ENCODE measurements at places on chromosomes 5 and 9.

- DNase-seq, result no peak
Observed at GRCh38 chr5:9054821-9055589, 490.9 kb downstream of the SEMA5A start.

- DNase-seq, result no peak
Observed at GRCh38 chr9:102309379-102309778, 570.9 kb upstream of the GRIN3A start.

- no peak for DNase-seq
Observed at GRCh38 chr5:74562122-74562521, 78.4 kb downstream of the ENC1 start.

- DNase-seq, result no peak
Observed at GRCh38 chr9:14806941-14807520, 84.5 kb upstream of the CER1 start.

DNA sequence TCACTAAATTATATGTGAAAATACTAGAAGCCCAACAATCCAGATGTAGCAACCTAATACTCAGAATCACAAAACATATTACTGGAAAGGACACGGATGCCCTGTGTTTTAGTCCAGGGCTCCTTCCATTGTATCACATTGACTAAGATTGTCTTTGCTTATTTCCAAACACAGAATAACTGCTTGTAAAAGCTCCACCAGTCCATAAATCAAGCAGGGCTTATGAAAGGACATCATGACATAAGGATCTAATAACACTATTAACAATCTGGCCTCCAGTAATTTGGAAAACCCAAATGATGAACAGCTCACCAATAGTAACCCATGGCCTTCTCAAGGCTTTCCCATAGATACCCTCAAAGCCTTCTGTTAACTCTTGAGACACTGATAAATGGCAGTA, 39.8 kb downstream of the WDR41 start:
- DNase-seq, result no peak

DNA sequence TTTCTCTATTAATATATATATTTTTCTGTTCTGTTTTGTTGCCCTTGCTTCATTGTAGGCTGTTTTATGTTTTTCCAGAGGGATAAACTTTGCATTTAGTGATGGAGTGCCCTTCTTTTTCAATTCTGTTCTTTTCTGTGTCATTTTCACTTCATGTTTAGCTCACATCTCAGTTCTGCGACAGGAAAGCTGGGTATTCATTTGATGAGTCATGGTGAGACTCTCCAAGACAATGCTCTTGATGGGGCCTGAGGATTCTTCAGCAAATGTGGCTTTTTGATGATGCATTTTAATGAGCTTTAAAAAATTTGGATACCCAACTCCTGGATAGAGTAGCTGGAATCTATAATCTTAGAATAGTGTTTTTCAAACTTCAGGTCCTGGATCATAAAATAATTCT, 56.5 kb upstream of the SPATA31D4 start:
- no peak for DNase-seq

DNA sequence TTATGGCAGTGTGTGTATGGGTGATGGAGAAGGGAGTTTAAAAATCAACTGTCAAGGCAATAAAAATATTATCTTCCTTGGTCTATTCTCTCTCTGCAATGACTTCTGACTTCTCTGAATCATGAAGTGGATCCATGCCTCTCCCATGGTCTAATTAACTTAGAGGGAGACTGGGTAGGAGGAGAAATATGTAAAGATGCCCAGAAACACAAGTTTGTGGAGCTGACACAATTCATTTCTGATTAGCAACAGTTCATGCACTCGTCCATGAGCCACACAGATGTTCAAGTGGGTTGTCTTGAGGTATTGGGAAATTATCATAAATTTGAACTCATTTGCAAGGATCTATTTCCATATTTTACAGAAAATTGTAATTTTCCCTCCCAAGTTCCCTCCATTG, 38.1 kb downstream of the INSYN2B start:
- DNase-seq, result no peak

GRCh38 chr9:14670718-14671117, 22.5 kb downstream of the ZDHHC21 start:
- no peak for DNase-seq

DNA sequence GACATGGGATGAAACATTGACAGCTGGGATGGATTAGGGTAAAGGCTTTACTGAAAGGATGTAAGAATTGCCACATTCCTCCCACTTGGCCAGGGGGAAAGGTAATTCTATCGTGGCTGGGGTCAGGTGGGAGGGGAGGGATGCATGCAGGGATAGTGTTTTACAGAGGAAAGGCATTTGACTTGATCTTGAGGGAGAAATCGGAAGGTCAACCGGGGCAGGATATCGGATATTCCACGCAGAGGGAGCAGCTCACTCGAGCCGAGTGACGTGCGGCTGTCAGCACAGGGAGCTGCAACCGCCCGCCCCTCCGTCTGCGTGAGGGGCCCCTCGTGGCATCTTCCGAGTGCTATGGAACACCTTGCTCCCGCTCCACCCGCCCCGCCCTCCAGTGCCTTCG, 63.4 kb upstream of the ADAMTS2 start:
- DNase-seq, result no peak

- DNase-seq, result no peak
Observed at GRCh38 chr9:115116421-115117284, 1.3 kb downstream of the TNC start.

- peak; percentile 29 for DNase-seq
Observed at GRCh38 chr9:116482740-116483139, 204.4 kb upstream of the TRIM32 start.

- no peak for DNase-seq
Observed at GRCh38 chr5:119470851-119471451, 18.7 kb downstream of the HSD17B4 start.

GRCh38 chr9:35079426-35080341, at the start of gene FANCG:
Gene FANCG (minus strand): TSS chr9:35079942. CDS start chr9:35079524, 418 bp downstream.
- DNase-seq, result peak; percentile 87

DNA sequence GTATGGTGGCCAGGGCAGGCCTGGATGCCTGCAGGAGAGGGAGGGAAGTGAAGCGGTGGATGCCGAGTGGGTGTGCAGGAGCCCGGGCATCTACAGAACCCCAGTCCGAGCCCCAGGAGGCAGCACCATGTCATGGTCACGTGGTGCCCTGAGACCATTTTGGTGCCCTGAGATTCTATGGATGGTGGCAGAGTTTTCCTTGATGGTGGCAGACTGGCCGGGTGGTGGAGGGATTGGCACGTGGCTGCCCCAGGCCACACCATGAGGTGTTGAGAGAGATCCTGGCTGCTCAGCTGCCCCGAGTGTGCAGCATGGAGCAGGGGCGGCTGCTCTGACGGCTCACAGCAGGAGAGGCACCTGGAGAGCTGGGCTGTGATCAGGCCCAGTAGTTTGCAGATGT, 52.3 kb downstream of the SYK start:
- no peak for DNase-seq

GRCh38 chr5:50738864-50739263, 72.4 kb downstream of the PARP8 start:
- no peak for DNase-seq

- DNase-seq, result no peak
Observed at GRCh38 chr5:154418344-154418820, 27.4 kb upstream of the SAP30L start.

GRCh38 chr5:35436400-35437057, 181.1 kb upstream of the SPEF2 start:
- DNase-seq, result no peak

DNA sequence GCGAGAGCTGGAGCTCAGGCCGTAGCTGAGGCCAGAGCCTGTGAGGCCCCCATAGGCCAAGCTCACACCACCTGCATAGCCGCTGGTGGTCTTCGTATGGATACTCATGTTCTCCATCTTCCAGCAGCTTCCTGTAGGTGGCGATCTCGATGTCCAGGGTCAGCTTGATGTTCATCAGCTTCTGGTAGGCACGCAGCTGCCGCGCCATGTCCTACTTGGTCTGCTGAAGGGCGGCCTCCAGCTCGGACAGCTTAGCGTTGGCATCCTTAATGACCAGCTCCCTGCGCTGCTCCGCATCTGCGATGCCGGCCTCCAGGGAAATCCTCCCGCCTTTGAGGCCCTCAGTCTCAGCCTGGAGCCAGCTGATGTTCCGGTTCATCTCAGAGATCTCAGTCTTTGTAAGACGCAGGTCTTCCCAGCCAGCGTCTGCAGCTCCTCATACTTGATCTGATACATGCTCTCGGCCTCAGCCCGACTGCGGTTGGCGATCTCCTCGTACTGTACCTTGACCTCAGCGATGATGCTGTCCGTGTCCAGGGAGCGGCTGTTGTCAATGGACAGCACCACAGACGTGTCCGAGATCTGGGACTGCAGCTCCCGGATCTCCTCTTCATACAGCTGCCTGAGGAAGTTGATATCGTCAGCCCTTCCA, 172.1 kb downstream of the PPP2R2B start:
- no peak for DNase-seq

GRCh38 chr9:82570226-82570625, 492.7 kb downstream of the RASEF start:
- no peak for DNase-seq

DNA sequence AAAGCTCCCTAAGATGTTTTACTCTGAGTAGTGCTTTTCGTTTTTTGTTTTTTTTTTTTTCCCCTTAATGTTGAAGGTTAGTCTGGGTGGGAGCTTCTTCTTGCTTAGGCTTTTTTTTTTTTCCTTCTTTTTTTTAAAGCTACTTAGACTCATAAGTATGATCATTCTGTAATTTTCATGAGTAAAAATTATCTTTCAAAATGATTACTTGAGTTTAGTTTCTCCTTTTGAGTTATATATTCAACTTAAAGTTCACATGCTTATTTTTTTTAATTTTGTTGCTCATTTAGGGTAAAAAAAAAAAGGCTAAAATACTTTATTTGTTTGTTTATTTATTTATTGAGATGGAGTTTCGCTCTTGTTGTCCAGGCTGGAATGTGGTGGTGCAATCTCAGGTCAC, 2.9 kb downstream of the RBM27 start:
- no peak for DNase-seq

DNA sequence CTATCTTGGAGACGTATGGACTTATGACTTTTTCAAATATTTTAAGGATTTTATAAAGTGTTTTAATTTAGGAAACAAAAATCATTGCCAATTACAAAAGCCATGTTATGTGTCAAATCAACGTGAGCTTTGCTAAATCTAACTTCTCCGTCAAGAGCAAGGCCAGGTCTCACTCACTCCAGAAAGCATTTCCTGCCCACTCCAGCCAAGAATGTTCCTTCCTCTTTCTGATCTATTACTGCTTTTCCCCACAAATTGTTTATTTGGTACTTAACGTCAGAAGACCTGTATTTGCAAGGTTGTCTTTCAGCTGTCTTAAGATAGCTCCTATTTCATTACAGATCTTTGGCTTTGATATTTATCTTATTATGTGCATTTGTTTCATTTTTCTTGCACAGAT, 193.5 kb upstream of the HAPLN1 start:
- no peak for DNase-seq
